Breast epithelium (tissue), 4 donors: ENCODE measurements at places on chromosomes 2 and 18. TPM values are rescaled to one million over a fixed set of nuclear protein-coding genes. Genes with fewer than 3 reads are reported as not detected.

The MLPH gene
- total RNA-seq: 223 TPM

The PASK gene
- total RNA-seq: 7.3 TPM

The AOX1 gene
- total RNA-seq: 100.0 TPM

The RNU2-63P gene
- not detected for total RNA-seq

The RAB6C gene
- 3.2 TPM for total RNA-seq

DNA sequence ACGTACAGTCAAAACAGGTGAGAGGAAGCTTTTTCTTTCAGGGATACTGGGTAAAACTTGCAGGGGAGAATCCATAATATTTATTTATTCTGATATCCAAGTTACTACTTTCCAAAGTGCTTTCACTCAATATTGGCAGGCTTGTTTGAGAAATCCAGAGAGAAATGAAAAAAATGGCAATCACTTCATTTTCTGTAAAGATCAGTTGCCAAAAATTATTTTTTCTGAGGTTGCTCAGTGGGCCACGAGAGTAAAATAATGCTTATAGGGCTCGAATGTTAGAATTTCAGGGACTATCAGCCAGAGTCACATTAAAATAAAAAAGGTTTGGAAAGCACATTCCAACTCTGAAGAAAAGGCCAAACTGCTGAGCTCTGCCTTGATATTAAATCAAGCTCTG lies 324.6 kb upstream of the RND3 start:
- DNase-seq: no peak

- no peak for DNase-seq
Observed at GRCh38 chr2:170571612-170572011, 143.5 kb upstream of the SP5 start.

DNA sequence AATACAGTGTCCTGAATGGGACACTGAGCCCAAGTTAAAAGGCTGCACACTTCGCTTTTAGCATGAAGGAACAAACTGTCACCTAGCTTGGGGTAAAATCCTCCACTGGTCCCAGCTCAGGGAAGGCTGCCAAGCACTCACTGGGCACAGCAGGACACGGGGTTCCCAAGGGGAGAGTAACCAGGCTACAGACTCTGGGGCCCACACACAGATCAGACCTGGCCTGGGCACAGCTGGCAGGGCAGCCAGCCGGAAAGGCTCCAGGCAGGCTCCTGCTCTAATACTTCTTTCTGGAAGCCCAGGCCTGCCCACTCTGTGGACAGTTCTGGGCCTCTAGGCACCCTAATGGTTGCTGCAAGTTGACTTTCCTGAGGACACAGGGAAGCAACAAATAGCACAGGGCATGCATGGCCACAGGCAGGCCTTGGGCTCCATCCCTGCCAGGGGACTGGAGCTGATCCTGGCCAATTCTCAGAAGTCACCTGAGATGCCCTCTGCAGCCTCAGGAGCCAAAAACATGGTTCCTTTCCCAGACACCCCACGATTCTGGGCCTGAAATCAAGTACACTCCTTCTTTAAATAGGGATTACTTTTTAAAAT lies 18.7 kb upstream of the SULT1C3 start:
- DNase-seq: peak; percentile 60

DNA sequence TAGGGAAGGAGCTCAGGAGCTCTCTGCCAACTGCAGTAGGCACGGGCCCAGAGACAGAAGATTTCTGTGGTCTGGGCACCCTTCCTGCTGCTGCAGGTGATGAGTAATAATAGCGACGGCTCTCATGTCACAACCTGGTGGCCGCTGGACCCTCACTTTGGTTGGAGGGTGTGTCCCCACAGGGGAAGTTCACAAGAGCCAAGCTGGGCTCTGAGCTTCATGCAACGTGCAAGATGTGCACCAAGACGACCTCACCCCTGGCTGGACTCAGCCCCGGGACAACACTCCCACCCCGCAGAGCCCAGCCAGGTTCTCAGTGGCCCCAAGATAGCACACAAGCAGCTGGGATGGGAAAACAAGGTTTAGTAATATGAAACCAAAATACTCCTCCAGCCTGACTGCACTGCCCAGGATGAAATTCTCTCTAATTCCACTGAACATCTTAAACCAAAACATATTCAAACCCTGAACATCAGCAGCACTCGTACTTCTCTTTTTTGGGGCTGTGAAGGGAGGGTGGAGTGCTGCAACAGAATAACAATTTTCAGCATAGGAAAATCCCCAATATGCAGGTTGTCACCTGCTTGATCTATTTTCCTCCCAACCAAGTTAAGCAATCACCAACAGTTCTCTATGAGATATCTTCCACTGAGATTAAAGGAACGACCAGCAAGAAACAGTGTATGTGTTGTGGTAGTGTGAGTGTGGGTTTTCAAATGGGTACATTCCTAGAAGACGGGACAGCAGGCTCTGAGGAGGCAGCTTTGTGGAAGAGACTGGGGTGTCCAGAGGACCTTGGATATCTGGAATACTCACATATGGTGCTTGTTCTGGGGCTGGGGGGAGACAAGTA lies 26.5 kb downstream of the BCL2 start:
- DNase-seq: no peak

- no peak for DNase-seq
Observed at GRCh38 chr2:33388996-33389395, 87.5 kb upstream of the RASGRP3 start.

GRCh38 chr18:14941256-14941655 lies 193.3 kb downstream of the ANKRD30B start:
- no peak for DNase-seq

GRCh38 chr2:137261881-137262585 lies 496.7 kb downstream of the THSD7B start:
- no peak for DNase-seq

- DNase-seq: no peak
Observed at GRCh38 chr2:44562737-44563136, 201.0 kb downstream of the CAMKMT start.

GRCh38 chr2:237927986-237928385 lies 38.8 kb upstream of the UBE2F start:
- DNase-seq: no peak

- DNase-seq: no peak
Observed at GRCh38 chr2:145601361-145601925, 1081.5 kb upstream of the ZEB2 start.

- no peak for DNase-seq
Observed at GRCh38 chr18:80231151-80231550, 16.2 kb downstream of the PARD6G start.

GRCh38 chr18:72648481-72648960 lies 104.4 kb upstream of the CBLN2 start:
- DNase-seq: no peak

- no peak for DNase-seq
Observed at GRCh38 chr2:239884875-239885274, 140.3 kb downstream of the NDUFA10 start.

- DNase-seq: no peak
Observed at GRCh38 chr2:12935796-12936195, 219.1 kb downstream of the TRIB2 start.

GRCh38 chr2:162327134-162327769 lies 8.8 kb upstream of the IFIH1 start:
- DNase-seq: no peak

- DNase-seq: no peak
Observed at GRCh38 chr18:13112982-13113381, 105.6 kb upstream of the LDLRAD4 start.
